ENCODE measurements at places on chromosomes 5 and 9.

DNA sequence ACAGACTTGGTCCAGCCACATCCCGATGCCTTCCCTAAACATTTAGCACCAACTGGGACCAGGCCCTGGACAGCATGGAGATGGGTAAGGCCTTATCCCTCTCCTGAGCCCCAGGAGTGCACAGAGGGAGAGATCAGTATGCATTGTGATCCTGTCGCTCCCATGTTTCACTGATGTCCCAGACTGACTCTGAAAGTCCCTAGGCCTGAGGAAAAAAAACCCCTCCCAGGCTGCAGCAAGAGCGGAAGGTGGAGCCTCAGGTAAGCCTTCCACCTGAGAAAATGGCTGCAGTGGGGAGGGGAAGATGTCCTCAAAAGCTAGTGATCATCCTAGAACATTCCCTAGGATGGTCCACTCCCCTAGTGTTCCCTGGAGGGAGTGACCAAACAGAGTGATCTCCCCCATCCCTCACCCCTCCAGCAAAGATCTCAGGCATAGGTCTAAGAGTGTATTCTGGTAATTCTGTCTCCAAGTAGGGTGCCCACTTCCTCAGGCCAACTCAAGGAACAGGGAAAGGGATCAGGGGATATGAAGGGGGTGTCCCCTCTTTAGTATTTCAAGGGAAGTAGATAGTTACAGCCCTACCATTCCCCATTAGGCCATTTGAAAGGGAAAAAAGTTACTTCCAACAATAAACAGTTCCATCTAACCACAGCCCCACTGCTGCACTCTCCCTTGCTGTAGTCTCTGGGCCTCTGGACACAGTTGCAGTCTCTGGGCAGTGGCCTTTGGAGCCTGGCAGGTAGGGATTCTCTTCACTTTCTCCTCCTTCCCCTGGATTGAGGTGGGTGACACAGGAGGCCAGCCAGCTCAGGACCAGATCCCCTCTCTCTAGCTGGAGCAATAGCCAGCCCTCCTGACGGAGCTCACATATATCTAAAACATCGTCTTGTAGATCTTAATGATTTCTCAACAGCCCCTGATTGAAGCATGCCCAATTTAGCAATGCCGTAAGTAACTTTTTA, 6.8 kb upstream of the CXXC5 start:
- DNase-seq = no peak

DNA sequence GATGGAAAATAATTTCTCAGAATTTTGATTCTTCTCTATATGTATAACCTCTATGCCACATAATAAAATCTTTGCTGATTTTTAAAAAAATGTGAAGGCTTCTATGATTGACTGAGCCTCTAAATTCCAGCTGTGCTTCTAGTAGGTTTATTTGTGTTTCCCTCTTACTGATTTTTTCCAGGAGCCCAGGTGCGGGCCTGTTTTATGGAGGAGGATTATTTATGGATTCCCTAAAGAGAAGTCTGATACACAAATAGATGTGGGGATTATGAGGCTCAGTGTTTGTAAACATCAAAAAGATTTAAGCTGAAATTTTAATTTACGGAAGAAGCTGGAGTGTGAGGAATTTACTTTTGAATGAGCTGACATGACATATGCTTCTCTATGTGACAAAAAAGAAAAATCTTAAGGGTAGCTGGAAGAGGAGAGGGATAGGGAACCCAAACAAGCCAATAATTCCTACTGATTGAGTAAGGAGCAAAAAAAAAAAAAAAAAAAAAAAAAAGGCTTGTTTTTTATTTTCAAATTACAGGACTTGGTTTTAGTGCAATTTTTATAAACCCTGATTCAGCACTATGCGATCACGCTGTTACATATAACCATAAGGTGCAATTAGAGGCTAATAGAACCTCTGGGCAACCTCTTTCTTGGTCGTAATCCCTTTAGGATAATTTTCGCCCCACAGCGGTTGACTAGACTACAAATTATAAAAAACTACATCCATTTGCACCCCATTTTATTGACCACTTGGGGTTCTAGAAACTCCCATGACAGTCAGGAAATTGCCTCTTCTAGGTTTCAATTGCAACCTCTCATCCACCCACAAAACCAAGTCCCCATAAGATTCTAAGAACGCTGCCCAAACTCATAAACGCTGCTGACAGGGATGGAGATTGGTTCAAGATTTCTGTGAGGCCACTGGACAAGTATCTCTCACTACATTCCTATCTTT, 44.4 kb upstream of the RAI14 start:
- DNase-seq = no peak

DNA sequence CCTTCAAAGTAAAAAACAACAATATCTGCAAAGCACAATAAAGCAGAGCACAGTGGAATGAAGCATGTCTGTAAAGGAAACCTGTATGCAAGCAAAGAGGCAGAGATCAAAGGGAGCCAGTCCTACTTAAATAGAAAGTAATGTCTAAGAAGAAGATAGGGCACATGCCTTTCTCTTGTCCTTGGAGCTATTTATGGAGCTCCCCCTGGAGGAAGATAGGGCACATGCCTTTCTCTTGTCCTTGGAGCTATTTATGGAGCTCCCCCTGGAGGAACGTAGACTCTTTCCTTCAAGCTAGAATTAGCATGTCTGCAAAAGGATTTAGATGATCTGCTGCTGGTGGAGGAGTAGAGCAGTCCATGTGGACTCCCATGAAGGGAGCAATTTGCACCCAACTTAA, 168.1 kb upstream of the RASEF start:
- DNase-seq = peak; percentile 77

- no peak for DNase-seq
Observed at GRCh38 chr9:95084254-95084934, 233.1 kb downstream of the FANCC start.

- no peak for DNase-seq
Observed at GRCh38 chr9:121774715-121775613, 123.5 kb downstream of the DAB2IP start.

GRCh38 chr9:123112015-123112975, 78.8 kb downstream of the GPR21 start:
- no peak for DNase-seq

DNA sequence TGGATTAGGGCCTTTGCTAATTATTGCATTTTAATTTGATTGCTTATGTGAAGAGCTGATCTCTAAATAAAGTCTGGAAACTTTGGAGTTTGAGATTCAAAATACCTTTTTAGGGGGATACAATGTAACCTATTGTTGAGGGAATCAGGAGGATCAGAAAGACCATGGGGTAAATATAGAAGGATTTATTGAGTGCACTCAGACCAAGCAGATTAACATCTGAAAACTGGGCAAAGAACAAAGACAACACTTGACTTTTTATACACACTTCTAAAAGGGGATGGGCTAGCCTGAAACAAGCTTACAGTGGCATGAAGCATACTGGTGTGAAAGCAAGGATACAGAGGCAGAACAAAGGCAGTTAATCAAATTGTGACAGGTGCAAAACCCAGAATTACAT, 174.3 kb downstream of the MRPS30 start:
- no peak for DNase-seq

DNA sequence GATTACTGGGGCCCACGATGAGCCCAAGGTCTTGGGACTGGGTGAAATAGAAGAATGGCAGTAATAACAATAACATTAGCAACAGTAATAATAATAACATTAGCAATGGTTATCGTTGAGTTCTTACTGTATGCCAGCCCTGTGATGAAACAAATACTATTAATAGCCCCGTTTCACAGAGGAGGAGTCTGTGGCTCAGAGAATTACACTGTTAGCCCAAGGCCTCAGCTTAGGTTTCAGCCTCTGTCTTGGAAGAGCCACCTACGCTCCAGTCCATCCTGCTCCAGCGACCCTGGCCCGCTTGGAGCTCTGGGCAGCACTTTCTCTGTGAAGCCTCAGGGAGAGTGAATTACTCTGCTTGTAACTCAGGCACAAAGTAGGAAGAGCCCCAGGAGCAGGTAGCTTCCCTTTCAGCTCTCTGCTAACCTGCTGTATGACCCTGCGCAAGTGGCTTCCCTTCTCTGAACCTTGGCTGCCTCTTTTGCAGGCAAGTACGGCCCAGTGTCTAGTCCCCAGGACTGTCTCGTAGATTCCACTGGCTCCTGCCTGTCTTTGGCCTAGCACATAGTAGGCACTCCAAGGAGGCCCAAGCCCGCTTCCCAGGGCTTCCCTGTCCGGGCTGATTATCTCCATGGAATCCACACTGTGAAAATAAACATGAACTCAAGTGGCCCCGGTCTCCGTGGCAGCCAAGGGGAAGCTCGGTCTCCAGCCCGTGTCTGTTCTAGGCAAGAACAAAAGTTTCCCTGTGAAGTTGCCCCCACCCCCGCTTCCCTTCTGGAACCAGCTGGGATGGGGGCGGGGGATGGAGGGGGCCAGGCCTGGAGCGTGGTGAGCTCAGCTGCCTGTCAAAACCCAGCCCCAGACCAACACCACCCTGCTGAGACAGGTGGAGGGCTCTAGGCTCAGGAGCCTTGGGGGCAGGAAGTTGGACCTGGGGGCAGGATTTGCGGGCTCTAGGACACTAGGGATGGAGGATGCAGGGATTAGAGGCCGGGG, 26.2 kb upstream of the LMX1B start:
- DNase-seq = no peak

GRCh38 chr9:98502976-98503325, 205.8 kb downstream of the GABBR2 start:
- peak; percentile 55 for DNase-seq

- DNase-seq = no peak
Observed at GRCh38 chr9:8614926-8615440, 815.4 kb upstream of the DMAC1 start.

GRCh38 chr9:101352892-101353463, 31.8 kb downstream of the BAAT start:
- DNase-seq = no peak

DNA sequence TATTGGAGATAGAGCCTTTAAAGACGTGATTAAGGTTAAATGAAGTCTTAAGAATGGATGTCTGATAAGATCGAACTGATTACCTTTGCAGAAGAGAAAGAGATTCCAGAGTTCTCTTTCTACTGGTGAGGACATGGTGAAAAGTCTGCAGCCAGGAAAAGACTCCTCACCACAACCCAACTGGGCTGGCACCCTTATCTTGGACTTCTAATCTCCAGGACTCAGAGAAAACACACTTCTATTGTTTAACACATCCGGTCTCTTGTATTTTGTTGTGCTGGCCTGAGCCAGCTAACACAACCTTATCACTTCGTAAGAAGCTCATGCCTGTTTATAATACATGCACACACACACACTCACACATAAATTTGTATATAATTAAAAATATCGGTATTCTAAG, 489.1 kb downstream of the PRDM9 start:
- no peak for DNase-seq

DNA sequence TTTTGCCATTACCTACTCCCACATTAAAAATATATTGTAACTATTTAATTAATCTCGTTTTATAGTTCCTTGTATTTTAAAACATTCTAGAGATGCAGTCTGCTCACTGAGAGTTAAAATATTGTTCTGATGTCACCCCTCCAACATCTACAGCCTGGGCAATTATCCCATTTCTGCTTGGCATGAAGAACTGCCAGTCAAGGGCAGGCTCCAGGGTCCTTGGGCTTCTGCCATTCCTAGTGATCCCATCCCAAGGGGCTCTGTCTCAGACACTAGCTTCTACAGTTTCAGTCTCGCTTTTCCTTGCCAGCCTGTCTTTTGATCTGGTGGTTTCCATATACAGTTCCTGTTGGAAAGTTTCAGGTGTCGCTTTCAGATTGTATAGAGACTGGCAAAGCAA, 287.2 kb downstream of the TMEM232 start:
- DNase-seq = no peak

GRCh38 chr9:22240619-22241018, 206.0 kb upstream of the DMRTA1 start:
- DNase-seq = peak; percentile 72
